ENCODE measurements at places on chromosomes 6 and 20.

DNA sequence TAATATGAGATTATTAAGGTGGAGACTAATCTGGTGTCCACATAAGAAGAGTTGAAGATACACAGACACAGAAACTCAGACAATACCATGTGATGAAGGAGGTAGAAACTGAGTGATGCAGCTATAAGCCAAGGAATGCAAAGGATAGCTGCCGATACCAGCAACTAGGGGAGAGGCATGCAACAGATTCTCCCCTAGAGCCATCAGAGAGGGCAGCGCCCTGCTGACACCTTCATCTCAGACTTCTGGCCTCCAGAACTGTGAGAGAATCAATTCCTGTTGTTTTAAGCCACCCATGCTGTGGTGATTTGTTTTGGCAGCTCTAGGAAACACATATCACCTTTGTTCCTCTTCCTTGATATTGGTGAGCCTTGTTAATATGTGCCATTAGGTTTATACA, 41.5 kb downstream of the STXBP5 start:
- DNase-seq, result no peak

- no peak for DNase-seq
These were observed 204.0 kb upstream of the MOCS1 start for GRCh38 chr6:40138273-40138720.

GRCh38 chr6:80465513-80465912, 359.0 kb downstream of the BCKDHB start:
- DNase-seq, result no peak

- DNase-seq, result no peak
These were observed 61.8 kb downstream of the BANF2 start for GRCh38 chr20:17761604-17762003.

DNA sequence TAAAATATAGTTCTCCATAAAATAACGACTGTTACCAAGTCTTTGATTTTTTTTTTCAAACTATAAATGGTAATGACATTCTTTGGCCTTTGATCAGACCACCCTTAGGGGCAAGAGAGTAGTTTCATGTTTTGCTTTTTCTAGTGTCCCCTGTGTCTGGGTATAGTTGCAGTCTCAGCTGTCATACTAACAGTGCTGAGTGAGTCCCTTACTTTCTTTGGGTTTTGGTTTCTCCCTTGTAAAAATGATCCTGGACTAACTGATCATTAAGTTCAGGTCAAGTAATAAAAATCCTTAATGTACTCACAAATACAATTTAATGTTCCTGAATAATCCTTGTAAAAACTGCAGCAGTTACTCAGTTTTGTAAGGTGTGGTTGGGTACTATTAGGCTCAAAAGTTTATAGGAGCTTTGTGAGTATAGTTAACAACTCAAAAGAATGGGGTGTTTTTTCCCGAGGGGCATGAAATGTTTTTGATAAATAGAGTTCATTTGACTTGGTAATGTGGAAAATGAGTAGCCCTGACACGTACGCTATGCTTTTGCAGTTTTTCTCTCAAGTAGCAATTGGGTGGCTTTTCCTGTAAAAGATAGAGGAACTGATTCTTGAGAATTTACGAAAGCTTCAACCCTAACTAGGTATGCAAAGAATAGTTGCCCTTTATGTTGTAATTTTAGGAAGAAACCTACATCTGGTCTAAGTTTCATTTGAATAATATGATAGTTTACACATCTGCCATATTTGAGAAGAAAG, 6.2 kb downstream of the PTPN1 start:
- no peak for DNase-seq
